ENCODE measurements at places on chromosomes 6 and 20.

DNA sequence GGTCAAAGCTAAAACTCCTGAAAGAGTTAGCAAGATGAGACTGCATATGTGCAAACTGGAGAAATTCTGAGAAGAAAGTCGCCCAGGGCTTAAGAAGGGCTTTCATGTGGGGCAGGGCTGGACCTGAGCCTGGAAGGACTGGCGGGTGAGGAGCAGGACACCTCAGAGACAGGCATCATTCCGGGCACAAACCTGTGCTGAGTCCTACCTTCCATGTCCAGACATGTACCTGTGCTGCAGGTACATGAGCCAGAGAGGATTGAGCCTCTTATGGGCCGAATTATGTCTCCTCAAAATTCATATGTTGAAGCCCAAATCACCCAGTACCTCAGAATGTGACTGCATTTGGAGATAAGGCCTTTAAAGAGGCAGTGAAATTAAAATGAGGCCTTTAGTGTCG, 171.0 kb downstream of the QRSL1 start:
- DNase-seq: no peak

DNA sequence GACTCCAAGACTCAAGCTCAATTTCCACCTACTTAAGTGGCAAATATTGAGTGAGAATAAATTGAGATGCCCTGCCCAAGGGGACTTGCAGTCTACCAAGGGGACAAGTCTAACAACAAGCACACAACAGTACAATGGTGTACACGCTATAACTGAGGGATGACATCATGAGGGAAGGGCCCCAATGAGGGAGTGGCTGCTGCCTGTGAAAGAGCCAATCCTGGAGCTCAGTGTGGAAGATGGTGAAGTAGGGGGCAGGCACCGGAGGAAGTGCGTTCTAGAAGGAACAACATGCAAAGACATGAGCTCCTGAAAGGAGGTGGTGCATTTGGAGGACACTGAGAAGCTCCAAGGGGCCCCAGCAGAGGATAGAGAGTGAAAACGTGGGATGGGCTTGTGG, 46.9 kb upstream of the ARMH2 start:
- DNase-seq: no peak

- no peak for DNase-seq
Measured at GRCh38 chr6:150898399-150899170, 33.1 kb downstream of the MTHFD1L start.

DNA sequence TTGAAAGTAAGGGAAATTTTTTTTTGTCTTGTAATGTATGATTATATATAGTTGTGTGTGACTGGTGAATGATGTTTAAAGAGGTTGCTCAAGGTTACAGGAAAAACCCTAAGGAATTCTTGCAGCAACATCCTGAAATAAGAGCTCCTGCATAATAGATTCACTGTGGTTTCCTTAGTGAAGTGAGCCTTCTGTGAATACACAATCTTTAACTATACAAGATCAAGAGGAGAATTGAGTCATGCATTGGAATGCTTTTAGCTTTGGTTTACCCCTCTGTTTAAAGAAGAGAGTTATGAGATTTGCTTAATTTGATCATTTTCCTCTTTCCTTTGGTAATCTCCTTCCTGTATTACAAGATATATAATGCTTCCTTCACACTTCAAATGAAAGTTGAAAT, 141.6 kb upstream of the EYA4 start:
- DNase-seq: no peak

DNA sequence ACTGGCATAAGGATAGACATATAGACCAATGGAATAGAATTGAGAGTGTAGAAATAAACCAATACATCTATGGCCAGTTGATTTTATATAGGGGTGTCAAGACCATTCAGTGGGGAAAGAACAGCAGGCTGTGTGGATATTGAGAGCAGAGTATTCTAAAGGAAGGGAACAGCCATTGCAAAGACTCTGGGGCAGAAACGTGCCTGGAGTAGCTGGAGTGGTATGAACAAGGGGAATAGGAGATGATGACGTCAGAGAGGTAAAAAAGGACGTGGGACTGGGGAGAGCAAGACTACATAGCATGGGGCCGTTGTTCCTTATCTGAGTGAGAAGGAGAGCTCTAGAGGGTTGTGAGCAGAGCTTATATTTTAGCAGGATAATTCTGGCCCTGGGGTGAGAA, 85.2 kb downstream of the TOX2 start:
- DNase-seq: no peak

DNA sequence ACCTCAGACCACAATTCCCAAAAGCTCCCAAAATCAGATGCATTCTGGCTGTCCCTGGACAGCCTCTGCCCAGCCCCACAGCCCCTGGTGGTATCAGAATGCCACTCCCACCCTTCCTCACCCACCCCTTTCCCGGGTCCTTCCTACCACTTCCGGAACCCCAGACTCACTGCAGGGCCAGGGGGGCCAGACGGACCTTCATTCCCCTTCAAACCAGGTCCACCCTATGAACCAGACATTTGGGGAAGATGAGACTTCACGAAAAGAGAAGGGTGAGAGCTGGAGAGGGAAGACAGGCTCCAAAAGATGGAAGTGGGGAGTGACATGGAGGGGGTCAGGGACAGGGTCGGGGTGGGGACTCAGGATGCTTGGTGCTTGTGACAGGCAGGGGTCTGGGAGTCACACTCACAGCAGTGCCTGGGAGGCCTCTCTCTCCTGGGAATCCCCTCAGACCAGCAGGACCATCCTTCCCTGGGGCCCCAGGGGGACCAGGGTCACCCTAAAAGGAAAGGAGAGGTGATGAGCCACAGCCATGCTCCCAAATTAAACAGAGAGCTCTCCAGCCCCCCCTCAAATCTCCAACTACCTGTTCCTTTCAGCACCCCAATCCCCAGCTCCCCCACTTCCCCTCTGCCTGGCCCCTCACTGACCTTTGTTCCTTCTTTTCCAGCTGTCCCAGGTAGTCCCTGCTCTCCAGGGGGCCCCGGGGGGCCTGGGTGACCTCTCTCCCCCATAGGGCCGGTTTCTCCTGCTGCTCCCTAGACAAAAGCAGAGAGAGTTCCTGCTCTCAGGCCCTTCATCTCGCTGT, 20.2 kb downstream of the COL11A2 start:
- no peak for DNase-seq

DNA sequence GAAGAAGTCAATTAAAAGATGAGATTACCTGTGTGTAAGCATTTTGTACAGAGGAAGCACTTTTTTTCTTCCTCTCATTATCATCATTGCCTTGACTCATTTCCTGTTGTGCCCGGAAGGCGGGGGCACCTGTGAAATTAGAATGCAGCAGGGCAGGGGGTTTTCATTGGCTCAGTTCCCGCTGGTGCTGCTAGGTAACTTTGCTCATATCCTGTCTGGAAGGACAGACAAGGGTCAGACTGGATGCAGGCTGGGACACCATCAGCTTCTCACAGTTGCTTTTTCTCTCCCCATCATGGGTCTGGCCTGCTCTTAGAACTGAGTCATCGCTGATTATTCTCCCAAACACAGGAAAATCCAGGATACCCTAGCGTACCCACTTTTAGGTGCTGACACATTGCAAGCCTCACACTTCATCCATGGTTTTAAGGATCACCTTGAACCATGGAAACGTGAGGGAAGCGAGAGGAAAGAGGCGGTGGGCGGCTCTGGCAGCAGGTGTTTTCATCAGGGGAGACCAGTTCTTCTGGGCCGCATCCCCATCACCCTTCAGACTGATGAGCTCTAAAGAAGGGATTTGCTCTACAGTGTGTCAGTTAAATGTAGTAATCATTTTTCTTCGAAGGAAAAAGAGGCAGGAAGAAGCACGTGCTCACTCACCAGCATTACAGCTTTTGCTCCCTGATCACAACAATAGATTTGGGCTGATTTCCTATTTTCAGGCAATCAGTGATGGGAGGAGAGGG, 195.7 kb upstream of the SASH1 start:
- DNase-seq: peak; percentile 19
